ENCODE measurements at places on chromosomes 12 and 14. TPM values are rescaled to one million over a fixed set of nuclear protein-coding genes. Genes with fewer than 3 reads are reported as not detected.
A peak's percentile ranks its signal among the peaks of the same experiment; 100 is the strongest.

The OR10P1 gene
- total RNA-seq = not detected

The RD3L gene
- total RNA-seq = not detected

The CACNA1C gene
- 1.8 TPM for total RNA-seq

The DDHD1 gene
- total RNA-seq = 12.0 TPM

The KRT77 gene
- total RNA-seq = not detected

The CHGA gene
- not detected for total RNA-seq

The SMIM41 gene
- total RNA-seq = not detected

DNA sequence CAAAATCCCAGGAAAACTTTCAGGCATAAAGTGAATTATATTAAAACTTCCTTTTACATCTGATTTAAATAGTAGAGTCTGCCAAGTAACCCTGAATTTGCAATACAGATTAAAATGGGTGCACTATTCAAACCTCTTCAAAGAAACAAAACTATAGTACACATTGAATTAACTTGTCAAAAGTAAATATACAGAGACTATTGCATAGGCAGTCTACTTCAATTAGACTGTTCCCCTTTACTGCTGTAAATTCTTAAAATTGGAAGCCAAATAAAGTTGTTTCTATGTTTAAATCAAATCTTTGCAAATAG lies 7.1 kb downstream of the KRAS start:
- no peak for DNase-seq

DNA sequence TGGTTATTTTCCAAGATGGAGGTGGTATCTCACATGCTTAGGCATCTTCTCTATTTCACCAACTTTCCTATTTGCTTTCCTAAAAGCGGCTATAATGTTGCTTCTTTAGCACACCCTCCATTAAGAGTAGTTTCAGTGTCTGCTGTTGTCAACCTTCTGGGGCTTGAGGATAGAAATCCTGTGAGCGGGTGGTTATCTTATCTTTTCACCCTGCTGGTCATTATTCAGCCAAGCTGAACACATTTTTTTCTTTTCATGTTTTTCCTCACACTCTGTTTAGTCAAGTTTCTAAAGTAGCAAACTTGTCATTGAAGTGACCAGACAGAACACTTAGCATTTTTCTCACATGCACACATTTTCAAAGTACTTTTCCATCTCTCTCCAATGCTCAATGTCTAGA lies 104.5 kb downstream of the SLC8A3 start:
- no peak for DNase-seq

DNA sequence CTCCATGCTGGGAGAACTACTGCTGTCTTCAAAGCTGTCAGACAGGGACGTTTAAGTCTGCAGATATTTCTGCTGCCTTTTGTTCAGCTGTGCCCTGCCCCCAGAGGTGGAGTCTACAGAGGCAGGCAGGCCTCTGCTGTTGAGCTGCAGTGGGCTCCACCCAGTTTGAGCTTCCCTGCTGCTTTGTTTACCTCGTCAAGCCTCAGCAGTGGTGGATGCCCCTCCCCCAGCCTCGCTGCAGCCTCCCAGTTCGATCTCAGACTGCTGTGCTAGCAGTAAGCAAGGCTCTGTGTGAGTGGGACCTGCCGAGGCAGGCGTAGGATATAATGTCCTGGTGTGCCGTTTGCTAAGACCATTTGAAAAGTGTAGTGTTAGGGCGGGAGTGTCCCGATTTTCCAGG lies 31.4 kb upstream of the RFX4 start:
- DNase-seq = no peak

GRCh38 chr14:54498095-54498531 lies 9.3 kb upstream of the GMFB start:
- DNase-seq = no peak

DNA sequence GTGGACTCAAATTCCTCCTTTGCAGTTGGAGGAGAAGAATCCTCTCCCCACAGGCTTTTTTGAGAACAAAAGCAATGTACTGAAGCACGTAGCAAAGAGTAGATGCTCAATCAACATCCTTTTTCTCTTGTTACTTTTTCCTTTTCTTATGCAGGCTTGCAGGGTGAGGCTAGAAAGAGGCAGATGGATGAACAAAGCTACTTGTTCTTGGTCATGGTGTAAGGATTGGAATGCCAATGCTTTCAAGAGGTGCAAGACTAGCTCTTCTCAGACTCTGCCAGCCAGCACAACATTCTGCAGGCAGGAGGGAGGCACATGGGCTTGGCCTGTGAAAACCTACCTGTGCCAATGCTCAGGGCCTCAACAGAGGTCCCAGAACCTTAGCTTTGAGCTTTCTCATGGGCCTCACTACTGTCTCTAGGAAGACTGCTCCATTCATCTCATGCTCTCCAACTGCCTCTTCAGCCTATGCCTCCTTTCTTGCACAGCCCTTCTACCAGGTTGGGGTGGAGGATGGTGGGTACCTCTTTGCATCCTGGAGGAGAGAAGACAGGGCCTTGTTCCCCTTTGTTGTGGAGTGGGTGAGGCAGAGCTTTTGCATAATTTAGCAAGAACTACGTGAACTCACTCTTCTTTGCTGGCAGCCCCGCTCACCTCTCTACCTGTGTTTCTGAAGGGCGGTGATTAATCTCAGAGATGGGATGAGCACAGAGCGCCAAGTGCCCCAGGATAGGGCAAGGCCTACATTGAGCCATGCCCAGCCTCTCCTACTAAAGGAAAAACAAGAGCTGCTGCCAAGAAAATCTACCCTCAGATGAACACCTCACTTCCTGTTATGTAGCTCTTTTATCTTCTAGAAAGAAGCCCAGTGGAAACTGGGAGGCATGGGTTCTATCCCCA lies 1119.7 kb downstream of the VRK1 start:
- no peak for DNase-seq

- no peak for DNase-seq
These were observed 47.6 kb downstream of the TMEM132C start for GRCh38 chr12:128314611-128315010.

- no peak for DNase-seq
These were observed 175.8 kb downstream of the CALM1 start for GRCh38 chr14:90572441-90573150.

DNA sequence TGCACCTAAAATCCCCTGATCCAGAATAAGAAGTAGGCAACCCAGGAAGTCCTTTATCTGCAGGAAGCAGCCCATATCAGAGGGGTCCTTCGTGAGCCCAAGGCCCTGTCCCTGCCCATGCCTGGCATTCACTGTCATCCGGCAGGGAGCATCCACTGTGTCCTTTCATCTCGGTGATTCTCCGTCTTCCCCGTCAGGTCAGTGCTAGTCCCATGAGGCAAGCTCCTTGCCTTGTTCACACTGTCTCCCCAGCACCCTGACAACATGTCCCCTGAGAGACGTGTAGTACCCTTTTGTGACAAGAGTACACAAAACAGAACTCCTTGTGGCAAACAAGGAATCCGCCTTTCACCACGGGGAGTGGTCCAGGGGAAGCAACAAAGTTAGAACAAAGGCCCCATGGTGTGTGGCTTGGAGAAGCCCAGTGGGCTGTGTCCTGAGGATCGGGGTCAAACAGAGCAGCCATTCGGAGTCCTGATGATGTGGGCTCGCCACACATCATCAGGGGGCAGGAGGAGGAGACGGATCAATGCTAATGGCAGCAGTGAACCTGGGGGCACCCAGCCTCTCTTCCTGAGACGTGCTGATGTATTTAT lies 112.1 kb downstream of the DICER1 start:
- DNase-seq = no peak

DNA sequence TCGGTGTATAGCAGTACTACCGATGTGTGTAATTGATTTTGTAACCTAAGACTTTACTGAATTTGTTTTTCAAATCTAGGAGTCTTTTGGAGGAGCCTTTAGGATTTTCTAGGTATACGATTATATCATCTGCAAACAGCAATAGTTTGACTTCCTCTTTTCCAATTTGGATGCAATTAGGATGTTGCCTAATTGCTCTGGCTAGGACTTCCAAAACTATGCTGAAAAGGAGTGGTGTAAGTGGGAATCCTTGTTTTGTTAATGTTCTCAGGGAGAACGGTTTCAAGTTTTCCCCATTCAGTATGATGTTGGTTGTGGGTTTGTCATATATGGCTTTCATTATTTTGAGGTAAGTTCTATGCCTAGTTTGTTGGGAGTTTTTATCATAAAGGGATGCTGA lies 171.6 kb upstream of the PDE3A start:
- no peak for DNase-seq

DNA sequence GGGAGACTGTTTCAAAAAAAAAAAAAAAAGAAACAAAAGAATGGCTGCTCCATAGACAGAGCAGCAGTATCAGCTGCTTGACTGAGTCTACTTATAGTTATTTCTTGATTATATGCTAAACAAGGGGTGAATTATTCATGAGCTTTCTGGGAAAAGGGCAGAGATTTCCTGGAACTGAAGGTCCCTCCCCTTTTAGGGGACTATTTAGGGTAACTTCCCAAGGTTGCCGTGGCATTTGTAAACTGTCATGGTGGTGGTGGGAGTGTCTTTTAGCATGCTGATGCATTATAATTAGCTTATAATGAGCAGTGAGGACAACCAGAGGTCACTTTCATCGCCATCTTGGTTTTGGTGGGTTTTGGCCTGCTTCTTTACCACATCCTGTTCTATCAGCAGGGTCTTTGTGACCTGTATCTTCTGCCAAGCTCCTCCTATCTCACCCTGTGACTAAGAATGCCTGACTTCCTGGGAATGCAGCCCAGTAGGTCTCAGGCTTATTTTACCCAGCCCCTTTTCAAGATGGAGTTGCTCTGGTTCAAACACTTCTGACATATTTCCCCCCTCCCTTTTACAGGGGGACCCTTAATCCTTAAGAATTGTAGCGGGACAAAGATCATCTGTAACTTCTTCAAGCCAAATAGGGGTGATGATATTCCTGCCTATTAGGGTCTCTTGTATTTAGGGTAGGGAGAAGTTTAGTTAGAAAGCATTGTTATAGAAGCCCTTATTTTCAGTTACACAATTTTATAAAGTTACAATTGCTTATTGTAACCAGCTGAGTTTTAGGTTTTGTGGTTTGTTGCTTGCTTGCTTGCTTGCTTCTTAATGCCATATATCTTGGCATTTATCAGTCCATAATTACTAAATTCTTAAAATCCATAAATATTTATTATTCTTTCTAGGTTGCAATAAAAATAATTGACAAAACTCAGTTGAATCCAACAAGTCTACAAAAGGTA lies 42.5 kb downstream of the MARK3 start:
- peak; percentile 93 for DNase-seq

- DNase-seq = peak; percentile 4
These were observed 929 bp upstream of the UBE2N start for GRCh38 chr12:93442411-93443340.

DNA sequence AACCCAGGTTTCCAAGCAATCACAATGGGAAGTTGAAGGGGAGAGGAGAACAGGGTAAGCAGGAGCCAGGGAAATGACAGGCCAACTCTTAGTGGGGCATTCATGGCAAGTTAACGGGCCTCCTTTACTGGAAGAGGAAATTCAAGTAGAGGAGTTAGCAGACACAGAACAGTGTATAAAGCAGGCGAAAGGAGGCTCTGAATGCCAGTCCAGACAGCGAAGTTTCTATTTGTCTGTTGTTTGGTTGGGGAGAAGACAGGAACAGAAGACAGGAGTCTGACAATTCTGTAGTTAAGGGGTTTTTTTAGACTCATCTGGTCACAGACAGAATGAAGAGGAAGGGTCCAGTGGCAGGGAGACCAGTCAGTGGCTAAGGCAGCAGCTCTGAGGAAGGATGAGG lies at the start of gene ACSM4:
ACSM4 (plus strand) TSS at position 301 of the 400 bp plus-strand sequence. CDS start 260 bp downstream, outside the sequence.
- DNase-seq = no peak

- no peak for DNase-seq
These were observed 78.5 kb downstream of the PPFIBP1 start for GRCh38 chr12:27602516-27602915.

GRCh38 chr14:61365667-61366212 lies 44.4 kb downstream of the PRKCH start:
- DNase-seq = no peak

- DNase-seq = no peak
These were observed 27.2 kb upstream of the FBRSL1 start for GRCh38 chr12:132462788-132463187.

DNA sequence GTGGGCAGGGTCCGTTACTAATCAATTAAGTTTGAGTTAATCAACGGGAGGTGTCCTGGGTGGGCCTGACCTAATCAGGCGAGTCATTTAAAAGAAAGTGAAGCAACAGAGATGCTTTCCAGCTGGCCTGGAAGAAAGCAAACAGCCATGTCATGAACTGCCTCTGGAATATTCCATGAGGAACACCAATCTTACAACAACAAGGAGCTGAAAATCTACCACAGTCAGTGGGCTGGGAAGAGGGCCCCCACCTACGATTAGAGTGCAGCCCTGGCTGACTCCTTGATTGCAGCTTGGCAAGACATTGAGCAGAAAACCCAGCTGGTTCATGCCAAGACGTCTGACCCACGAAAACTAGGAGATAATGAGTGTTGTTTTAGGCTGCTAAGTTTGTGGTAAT lies 56.2 kb downstream of the SSPN start:
- no peak for DNase-seq

DNA sequence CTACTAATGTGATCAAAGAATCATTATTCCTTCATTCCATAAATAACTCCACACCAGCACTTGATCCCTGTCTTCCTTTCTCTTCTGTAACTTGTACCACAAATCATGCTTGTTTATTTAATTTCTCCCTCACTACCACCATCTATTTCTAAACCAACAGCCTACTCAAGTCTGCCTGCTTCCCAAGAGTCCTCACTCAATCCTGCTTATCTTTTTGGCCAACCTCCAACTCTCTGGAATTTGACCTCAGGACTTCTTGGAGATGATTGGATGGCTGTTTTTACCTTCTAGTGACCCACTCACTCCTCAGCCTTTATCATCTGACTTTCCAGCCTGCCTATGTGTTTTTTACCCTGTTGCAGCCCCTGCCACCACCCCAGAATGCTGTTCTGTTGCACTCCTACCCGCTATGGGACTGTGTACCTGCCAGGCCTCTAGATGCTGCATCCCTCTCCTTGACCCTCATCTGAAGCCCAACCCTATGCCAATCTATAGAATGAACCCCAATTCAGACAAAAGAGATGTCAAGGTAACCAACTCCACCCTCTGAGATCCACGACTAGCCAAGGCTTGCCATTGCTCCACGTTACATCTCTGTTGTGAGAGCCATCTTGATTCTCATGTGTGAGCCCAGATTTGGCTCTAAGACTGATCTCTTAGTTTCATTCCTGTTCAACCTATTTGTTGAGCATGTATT lies 150.2 kb upstream of the PLEKHG7 start:
- DNase-seq = peak; percentile 27

GRCh38 chr14:36524874-36525745 lies 5.1 kb upstream of the NKX2-1 start:
- peak; percentile 90 for DNase-seq

DNA sequence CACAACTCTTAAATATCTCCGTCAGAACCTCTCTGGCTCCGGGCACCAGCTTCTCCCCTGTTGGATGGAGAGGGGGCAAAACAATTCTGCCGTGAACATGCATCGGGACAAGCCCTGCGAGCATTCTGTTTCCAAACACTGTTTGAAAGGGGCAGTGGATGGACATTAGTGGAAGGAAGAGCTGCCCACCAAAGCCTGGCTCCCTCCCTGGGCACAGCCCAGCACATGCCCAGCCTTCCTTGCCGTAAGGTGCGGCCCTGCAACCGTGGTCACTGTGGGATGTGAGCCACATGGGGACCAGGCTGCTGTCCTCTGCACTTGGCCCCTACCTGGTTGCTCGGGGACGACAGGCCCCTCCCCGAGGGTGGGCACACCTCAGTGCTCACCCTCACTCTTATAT lies 54.0 kb downstream of the TRAFD1 start:
- no peak for DNase-seq
